ENCODE measurements at places on chromosomes 12 and 14. TPM values are rescaled to one million over a fixed set of nuclear protein-coding genes. Genes with fewer than 3 reads are reported as not detected.

The EEA1 gene
- total RNA-seq = 13.5 TPM

The TCTN2 gene
- total RNA-seq = 18.3 TPM

The KLRC3 gene
- 4.6 TPM for total RNA-seq

The BDKRB1 gene
- 9.2 TPM for total RNA-seq

The LALBA gene
- total RNA-seq = not detected

The DYRK4 gene
- 50.6 TPM for total RNA-seq

The TSPAN19 gene
- not detected for total RNA-seq

The BATF gene
- total RNA-seq = 3.9 TPM

The LMO3 gene
- not detected for total RNA-seq

The SERPINA12 gene
- not detected for total RNA-seq

The KRT77 gene
- not detected for total RNA-seq

The MOK gene
- 32.8 TPM for total RNA-seq

The SLC35E3 gene
- total RNA-seq = 1.8 TPM
